Left cardiac atrium (tissue), 4 donors: ENCODE measurements at places on chromosomes 11 and 22.

DNA sequence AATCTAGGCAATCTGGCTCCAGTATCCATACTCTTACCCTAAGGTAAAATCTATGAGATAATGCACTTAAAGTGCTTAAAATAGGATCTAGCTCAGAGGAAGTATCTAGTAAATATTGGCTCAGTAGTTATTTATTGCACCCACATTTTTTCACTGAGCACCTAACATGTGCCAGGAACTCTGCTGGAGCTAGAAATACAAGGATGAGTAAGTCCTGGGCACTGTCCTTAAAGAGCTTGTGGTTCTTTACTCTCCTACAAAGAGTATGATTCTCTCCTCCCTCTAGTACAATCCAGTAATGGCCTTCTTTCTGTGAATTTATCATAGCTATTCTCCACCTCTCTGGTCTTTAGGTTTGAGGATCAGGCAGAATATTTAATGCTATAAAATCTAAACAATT lies 59.2 kb downstream of the DEUP1 start:
- no peak for DNase-seq

GRCh38 chr11:65887723-65888162 lies 528 bp downstream of the FIBP start:
- DNase-seq: no peak

- DNase-seq: peak; percentile 31
Measured at GRCh38 chr11:122743949-122744348, 88.4 kb downstream of the UBASH3B start.

- DNase-seq: no peak
Measured at GRCh38 chr11:8286886-8287285, 23.2 kb upstream of the LMO1 start.

- no peak for DNase-seq
Measured at GRCh38 chr11:8055091-8055835, 25.7 kb upstream of the TUB start.

DNA sequence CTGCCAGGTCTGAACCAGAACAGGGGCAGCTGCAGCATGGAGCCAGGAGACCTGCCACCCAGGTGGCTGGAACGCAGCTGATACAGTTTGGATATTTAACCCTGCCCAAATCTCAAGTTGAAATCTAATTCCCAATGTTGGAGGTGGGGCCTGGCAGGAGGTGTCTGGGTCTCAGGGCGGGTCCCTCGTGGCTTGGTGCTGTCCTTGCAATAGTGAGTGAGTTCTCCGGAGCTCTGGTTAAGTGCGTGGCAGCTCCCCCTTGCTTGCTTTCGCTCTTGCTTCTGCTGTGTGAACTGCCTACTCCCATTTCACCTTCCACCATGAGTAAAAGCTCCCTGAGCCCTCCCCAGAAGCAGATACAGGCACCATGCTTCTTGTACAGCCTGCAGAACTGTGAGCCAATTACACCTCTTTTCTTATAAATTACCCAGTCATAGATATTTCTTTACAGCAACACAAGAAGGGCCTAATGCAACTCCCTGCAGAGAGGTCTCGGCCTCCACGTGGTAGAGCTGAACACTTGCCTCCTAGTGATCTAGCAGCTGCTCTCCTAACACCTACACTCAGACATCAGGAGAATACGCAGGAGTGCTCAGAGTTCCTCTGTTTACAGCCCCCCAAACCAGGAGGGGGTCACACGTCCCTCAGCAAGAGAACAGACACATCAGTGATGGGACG lies 203.7 kb downstream of the CTTN start:
- DNase-seq: no peak

- no peak for DNase-seq
Measured at GRCh38 chr11:124108156-124108555, 7.1 kb upstream of the VWA5A start.

DNA sequence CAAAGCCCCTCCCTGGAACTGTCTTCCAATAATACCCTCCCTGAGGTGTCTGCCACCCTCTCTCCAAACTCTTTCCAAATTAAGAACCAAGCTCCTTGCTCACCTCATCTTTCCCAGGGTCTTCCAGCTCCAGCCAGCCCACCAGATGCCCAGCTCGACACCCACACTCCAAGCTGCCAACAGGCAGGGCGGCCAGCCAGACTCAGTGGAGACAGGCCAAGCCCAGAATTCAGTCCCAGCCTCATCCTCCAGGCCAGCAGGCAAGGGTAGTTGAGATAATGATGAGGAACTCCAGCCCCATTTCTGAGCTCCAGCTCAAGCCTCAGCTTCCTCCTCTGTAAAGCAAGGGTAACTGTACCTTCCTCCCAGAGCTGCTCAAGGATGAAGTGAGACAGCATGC lies 132.9 kb downstream of the CHST1 start:
- DNase-seq: no peak

DNA sequence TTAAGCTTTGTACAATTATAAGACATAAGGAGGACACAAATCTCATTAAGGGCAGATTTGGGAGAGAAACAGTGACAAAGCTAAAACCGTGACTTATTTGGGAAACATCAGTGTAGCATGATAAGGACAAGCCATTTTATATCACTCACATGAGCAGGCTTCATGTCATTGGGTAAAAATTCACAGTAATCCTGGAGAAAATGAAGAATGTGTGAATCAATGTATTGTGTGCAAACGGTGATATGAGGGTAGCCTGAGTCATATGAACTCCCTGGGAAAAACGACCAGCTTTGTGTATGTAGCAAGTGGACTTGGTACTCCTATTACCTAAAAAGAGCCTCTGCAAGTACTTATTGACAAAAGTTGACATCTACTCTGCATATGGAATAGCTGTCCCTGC lies 6.0 kb upstream of the TRIM34 start:
- DNase-seq: no peak

- DNase-seq: no peak
Measured at GRCh38 chr22:36493690-36494110, 12.3 kb upstream of the TXN2 start.

- no peak for DNase-seq
Measured at GRCh38 chr11:105142167-105142566, 2.6 kb upstream of the CARD18 start.

GRCh38 chr22:19472233-19472632 lies 6.8 kb downstream of the UFD1 start:
- DNase-seq: no peak

DNA sequence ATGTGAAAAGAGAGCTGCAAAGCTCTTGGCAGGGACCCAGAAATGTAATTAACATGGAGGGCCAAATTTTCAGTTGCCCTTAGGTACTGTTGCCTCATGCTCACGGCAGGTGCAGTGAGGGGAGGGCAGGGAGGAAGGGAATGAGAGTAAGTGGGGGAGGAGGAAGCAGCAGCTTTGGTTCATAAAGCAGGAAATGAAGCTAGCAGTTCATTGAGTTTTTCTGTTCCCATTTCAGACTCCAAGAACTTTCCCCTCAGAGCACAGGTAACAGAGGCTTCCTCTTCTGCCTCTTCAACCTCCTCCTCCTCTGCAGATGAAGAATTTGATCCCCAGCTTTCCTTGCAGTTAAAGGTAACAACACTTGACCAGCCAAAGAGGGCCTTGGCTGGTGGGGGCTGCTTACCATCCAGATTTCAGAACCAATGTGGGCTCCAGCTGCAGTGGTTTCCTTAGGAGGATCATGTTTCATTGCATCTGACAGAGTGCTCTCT lies 57.9 kb upstream of the PARVA start:
- DNase-seq: no peak

DNA sequence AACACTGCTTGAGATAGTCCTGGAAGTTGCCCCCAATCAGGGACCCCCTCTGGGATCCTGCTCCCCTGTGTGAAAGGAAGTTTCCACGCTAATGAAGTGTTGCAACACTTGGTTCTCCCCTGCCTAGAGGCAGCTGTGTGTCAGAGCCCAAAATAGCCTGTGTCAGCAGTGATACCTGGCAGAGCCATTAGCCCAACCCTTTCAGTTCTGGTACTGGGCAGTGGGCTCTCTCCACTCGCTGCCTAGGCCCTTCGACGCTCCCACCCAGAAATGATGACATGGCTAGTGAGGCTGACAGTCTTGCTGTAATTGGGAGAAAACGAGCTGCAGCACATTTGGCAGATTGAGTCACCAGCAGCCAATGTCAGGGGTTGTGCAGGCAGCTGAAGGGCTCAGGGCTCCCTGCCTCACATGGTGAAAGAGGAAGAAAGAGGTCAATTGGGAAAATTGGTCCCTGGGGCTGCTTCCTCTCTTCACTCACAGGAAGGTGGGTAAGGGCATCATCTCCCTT lies 1.4 kb upstream of the NXF1 start:
- peak; percentile 32 for DNase-seq

DNA sequence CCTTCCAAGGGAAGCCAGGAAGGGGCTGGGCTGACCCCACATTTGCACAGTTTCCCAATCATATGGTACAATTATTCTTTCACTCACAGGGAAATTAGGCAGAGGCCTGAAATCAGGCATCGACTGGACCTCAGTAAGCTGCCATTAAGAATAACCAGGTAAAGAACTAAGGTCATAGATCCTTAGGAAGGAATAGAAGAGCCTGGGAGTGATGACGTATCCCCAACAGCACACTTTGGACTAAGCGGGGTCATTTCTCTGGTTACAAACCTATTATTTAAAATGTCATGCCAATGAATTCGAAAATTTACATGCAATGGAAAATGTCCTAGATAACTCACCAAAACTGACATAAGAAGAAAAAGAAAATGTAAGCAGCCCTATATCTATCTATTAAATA lies 118.2 kb downstream of the BRD1 start:
- no peak for DNase-seq

DNA sequence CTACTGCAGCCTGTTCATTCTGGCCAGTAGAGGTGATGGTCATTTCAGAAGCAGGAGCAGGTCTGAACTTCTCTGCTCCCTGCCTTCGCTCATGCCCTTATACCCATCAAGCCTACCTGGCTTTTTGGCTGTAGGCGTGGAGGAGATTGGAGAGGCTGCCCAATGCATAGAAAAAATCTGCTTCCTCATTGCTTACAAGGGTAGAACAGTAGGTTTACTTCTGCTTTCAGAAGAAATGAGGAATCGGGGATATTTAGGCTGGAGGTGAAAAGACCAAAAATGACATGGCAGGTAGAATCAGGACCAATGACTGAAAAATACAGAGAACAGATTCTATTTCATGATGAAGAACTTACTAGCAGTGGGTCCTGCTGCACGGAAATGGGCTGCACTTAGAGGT lies 72.9 kb upstream of the YWHAH start:
- no peak for DNase-seq

DNA sequence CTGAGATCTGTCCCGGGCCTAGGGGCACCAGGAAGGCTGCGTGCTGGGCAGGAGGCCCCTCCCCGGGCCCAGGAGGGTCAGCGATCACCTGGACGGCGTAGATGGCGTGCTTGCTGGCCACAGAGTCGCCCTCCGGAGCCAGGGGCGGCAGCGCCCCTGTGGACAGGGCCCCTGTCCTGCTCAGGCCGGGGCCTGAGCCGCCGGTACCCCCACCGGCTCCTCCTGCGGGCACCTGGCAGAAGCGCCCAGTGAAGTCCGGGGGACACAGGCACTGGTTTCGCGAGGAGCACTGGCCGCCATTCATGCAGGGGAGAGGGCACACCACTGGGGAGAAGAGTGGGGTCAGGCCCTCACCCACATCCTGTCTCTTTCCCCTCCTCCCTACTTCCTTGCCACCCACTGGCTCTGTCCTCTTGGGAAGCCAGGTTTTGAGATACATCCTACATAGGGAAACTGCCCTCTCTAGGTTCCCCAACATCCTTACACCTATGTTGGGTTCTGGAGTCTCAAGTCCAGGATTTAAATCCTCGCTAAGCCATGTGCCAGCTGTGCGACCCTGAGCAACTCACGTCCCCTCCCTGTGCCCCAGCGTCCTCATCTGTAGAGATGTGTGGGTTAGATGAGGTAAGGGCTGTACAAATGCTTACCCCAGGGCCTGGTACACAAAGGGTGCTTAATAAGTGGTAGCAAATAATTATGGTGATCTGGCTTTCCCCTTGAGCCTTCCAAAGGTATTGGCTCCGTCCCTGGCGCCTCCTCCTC lies 3.9 kb downstream of the LTBP3 start:
- no peak for DNase-seq

GRCh38 chr22:25452116-25452700 lies 112.3 kb upstream of the GRK3 start:
- DNase-seq: no peak

GRCh38 chr11:64355078-64355940 lies 3.7 kb upstream of the RPS6KA4 start:
- DNase-seq: peak; percentile 87

- no peak for DNase-seq
Measured at GRCh38 chr22:19466126-19466716, 12.8 kb downstream of the UFD1 start.

DNA sequence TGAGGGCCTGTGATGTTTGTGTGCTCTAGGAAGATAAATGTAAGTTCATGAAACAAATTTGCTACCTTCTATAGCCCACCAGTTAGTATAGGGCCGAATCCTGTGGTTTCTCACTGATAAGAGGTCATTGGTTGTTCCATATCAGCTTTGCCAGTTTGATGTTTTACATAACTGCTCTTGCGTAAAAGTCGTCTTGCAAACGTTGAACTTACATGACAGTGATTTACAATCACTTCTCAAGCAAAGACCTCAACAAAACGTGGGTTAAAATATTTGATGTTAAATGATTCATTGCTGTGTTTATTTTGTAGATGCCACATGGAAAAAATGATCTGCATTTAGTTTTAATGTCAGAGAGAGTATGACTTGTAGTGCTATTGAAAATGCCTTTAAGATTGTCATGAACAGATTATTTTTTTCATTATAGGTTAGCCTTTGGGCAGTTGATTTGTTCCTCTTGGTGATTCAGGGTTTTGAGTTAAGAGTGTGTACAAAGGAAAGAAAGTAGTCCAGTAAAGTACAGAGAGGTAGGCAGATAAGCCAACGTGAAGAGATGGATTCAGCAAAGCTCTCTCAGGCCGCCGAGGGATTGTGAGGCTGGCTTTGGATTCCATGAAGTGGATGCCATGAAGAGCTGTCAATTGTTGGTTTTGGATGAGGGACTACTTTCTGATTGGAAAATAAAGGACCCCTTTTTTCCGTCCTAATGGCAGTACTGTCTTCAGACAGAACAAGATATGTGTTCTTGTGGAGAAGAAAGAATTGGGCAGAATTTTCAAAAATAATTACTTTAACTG lies 2.6 kb downstream of the EWSR1 start:
- no peak for DNase-seq

DNA sequence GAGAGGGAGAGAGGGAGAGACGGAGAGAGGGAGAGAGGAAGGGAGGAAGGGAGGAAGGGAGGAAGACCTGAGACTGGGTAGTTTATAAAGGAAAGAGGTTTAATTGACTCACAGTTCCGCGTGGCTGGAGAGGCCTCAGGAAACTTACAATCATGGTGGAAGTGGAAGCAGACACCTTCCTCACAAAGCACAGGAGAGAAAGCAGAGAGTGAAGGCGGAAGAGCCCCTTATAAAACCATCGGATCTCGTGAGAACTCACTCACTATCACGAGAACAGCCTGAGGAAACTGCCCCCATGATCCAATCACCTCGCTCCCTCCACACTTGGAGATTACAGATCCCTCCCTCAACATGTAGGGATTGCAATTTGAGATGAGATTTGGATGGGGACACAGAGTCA lies 12.2 kb upstream of the CARS1 start:
- DNase-seq: no peak

GRCh38 chr22:20102203-20102780 lies 13.6 kb upstream of the RANBP1 start:
- DNase-seq: peak; percentile 18
